ENCODE measurements at places on chromosomes 12 and 14. TPM values are rescaled to one million over a fixed set of nuclear protein-coding genes. Genes with fewer than 3 reads are reported as not detected.

LTB4R gene
- total RNA-seq, result 0.91 TPM

PCNX1 gene
- 39.0 TPM for total RNA-seq

HSPB8 gene
- 7.0 TPM for total RNA-seq

CLEC7A gene
- under 0.01 TPM for total RNA-seq

HOXC9 gene
- 1.0 TPM for total RNA-seq
